NAMALWA (cell line): ENCODE measurements at places on chromosomes 2 and 18.

DNA sequence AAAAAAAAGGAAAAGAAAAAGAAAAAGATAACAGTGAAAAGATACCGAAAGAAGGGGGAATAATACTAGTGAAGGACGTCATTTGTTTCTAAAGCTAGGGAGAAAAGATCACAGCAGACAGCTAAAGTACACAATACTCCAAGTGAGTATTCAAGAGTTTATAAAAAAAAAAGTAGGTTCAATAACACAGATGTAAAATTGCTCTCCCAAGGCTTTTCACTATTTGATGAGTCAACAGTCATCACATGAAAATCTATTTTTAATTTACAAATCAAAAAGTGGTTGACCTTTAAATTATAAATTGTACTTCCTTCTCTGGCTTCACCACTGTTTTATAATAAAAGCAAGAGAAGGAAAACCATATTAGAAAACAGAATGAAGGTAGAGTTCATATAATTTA, 144.0 kb downstream of the ZRANB3 start:
- DNase-seq = no peak

DNA sequence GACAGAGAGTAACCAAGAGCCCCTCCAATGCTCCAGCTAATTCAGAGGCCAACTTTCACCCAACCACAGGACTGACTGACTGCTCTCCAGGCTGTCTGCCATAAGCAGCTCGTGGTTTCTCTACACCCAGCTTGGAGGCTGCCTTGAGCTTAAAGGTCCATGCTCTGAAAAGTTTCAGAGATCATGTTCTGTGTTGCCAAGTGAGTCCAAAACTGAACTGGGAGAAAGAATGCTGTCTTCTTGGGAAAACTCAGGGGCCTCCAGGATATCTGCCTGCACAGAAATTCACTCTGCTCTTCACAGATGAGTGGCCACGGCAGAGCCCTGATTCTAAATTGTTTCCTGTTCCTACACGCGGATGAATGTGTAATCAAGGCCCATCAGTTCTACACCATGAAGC, 51.1 kb downstream of the LPIN2 start:
- DNase-seq = peak; percentile 62

- DNase-seq = no peak
Observed at GRCh38 chr2:144470334-144470733, 49.6 kb downstream of the ZEB2 start.

DNA sequence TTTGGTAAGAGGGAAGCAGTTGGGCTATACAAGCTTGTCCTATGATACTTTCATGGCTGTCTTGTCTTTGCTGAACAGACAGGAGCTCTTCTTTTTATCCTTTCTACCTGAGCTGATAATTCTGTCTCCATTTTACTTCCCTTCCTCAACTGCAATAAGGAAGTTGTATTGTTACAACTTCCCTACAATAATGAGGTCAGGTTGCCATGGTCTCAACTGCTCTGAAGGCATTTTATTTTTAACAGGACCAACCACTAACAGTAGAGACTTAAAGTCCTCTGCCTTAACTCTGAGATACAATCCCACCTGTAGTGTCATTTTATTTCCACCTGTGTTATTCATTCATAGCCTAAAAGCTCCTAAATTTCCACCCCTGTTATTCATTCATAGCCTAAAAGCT, 118.6 kb upstream of the PGAP1 start:
- DNase-seq = no peak

GRCh38 chr2:196365923-196366322, 194.5 kb upstream of the STK17B start:
- no peak for DNase-seq

GRCh38 chr2:222430681-222431080, 6.3 kb downstream of the SGPP2 start:
- no peak for DNase-seq

DNA sequence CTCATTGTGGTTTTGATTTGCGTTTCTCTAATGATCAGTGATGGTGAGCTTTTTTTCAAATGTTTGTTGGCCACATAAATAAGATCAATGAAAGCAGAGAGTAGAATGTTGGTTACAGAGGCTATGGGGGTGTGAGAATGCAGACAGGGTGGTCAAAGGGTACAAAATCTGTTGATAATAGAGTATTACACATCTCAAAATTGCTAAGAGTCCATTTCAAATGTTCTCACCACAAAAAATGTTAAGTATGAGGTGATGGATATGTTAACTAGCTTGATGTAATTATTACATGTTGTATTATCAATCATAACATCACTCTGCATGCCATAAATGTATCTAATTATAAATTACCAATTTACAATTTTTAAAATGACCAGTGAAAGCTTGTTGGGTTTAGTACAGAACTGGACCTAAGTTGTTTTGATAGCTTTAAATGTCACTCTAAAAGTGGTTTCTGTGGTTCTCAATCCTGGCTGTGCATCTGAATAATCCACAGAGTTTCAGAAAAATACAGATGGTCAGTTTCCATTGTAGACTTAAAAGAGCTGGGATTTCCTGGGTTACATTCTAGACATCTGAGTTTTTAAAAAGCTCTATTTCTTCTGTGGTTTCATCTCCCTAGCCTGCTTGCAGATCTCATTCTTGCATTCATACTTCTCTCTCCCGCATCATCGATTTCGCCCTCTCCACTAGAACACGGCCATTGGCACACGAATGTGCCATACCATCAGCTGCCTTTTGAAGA, 286.0 kb upstream of the LYPD1 start:
- no peak for DNase-seq

DNA sequence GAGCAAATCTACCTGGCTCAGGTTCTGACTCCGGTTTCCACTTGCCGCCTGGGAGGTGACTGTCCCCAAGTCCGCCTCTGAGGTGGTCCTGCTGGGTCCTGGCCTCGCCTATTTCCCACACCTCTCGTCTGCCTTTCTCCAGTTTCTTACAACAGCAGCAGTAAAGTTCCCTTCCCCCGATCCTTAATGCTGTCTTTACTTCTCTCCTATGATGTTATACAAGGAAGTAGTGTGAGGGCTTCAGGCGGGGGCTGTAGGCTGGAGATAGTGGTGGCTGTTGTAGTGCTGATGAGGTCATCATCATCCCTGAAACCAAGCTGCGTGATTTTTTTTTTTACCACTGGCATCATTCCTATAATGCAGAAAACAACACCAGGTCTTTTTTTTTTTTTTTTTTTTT, 18.9 kb downstream of the TGIF1 start:
- no peak for DNase-seq

GRCh38 chr2:148914463-148914862, 39.4 kb downstream of the KIF5C start:
- DNase-seq = no peak

DNA sequence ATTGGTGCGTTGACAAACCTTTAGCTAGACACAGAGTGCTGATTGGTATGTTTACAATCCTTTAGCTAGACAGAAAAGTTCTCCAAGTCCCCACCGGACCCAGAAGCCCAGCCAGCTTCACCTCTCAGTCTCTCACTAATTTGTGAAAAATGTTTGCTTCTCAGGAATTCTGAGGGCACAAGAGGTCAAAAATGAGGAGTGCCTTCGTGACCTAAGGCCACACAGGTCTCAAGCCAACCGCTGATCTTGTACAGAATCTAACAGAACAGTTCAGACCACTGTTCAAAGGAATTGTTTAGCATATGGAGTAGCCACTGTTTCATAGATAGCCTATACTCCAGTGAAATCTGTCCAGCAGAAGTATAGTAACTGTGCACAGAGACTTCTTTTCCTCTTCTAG, 29.8 kb upstream of the LRRC30 start:
- no peak for DNase-seq

DNA sequence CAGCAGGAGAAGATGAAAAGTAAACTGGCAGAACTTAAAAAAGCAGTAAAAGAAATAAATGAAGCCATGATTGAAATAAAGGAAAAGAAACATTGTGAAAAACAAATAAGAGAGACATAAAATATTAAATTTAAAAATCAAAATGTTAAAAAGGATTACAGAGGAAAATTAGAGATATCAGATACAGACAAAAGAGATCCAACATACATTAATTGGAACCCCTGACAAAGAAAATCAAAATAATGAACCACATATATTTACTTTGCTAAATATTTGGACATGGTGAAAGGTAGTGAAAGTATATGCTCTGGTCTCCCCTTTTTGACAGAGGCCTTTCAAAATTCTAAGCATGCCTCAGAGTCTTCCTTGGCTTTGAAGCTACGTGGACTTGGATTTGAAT, 79.9 kb upstream of the TGFA start:
- no peak for DNase-seq

DNA sequence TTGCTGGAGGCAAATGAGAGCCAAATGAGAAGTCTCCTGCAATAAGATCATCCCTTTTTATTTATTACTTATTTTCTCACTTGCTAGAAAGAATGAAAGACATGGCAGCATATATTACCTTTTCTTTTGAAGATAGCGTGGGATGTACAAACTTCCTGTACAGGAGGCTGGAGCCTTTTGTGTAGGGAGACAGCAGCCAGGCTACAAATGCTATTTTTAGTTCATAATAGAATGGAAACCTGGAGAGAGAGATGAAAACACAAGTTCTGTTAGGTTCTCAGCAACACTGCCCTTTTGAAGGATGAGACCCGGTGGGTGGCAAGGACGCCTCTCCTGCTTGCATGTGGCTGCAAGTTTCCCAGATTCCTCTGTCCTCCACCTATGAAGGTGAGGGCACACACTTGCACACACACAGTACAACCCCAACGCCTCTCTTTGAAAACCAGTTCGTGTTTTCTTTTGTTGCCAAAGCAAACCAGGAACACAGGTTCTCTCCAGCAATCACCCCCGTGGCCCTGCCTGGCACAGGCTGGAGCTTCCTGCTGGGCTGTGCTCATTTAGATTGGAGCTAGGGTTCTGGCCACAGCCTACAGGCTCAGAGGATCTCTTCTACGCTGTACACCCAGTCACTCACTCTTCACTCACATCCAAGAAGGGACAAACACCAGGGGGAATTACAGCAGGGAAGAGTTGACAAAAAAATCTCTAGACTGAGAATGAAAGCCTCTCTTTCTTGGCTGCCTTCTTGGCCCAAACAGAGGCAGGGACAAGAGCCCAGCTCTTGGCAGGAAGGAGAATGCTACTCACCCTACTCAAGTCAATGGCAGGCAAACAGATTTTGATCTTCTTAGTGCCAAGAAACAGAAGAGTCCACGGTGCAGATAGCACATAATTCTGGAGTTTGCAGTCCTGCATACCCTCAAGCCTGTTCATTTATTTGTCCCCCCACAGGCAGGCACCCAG, 55.6 kb downstream of the MRPL35 start:
- no peak for DNase-seq

GRCh38 chr2:209095432-209095831, 328.4 kb upstream of the MAP2 start:
- DNase-seq = no peak

DNA sequence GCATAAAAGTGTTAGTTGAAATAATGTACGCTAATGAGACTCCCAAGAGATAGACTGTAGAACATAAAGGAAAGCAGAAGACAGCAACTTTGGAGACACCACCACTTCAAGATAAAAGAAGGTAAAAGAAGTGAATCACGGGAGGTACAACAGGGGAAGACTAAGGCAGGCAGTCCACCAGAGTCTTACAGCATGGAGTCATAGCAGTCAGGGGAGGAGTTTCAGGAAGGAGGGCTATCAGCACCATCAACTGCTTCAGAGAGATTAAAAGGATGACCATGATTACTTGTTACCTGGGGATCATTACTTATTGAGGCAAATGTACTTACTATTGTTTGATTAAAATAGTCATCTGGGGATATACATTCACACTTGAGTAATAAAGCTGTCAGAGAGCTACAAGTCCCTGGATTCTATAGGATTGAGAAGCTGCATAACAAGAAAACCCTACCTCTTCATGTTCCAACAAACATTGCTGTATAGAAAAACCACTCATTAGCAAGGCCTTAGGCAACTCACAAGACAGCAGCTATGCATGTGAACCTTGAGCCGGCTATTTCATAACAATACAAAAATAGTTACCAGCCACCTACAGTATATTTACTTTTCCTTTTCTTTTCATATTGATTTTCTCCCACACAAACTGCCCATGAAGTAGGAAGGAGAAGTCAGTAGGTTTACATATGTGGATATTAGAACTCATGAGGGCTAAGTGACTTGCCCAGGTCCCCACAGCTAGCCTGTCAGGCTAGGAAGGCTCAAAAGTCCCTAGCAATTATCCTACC, 101.7 kb downstream of the PDE11A start:
- no peak for DNase-seq

GRCh38 chr2:83615511-83615910, 843.6 kb downstream of the SUCLG1 start:
- DNase-seq = no peak

- no peak for DNase-seq
Observed at GRCh38 chr2:160908157-160908556, 252.1 kb upstream of the TANK start.

- peak; percentile 31 for DNase-seq
Observed at GRCh38 chr18:80037869-80038630, 3.8 kb downstream of the RBFA start.

DNA sequence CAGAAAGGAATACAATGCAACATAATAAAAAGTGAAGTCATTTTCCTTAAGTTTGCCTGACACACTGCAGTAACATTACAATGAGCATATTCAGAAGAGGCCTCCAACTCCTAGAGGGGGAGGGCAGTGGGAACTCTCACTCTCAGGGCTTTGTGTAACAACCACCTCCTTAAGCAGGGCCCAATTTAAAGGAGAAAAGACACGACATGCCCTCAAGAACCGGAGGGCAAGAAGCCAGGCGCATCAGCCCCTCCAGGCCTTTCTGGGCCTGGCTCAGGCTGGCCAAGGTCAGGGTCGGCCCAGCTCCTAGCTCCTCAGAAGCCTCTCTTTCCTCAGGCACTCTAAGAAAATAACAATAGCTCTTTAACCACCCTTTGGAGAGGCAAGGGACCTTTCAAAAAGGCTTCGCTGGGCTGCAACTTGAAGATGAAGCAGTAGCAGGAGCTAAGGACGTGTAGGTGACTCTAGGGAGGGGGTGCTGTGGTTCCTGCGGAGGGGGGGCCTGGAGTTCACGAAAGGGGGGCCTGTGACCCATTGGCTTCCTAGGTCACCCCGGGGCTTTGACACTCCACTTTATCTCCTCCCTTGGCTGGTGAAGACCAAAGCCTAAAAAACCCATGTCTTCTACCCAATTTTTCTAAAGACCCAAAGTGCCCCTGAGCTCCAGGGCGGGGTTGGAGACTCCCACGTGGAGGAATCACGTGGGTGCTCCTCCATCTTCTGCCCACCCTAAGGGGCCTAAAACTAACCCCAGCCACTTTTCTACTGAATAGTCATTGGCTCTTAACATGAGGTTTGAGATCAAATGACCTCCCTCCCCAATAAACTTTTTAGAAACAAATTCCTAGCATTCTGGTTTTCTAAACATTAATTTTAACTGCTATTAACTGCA, 13.3 kb downstream of the SERTAD2 start:
- DNase-seq = no peak

DNA sequence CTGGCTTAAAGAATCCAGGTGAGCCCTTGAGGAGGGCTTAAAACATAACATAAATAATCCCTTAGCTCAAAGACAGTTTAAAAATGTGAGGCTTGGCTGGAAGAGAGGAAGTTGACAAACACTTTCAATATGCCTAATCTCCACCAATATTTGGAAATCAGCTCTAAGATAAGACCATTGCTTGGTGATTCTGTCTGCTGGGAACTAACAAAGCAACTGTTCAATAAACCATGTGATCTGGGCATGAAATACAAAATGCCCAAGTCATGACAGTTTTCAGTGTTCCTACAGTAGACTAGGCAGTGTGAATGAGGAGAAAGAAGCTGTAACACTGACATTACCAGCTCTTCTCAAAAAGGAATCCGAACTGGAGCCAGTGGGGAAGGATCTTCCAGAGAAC, 10.7 kb downstream of the MFF start:
- no peak for DNase-seq
